NCI-H2081 treated with DMSO at 0.1 percent for 48 hours (cell line): ENCODE measurements at places on chromosomes 11 and 22.

DNA sequence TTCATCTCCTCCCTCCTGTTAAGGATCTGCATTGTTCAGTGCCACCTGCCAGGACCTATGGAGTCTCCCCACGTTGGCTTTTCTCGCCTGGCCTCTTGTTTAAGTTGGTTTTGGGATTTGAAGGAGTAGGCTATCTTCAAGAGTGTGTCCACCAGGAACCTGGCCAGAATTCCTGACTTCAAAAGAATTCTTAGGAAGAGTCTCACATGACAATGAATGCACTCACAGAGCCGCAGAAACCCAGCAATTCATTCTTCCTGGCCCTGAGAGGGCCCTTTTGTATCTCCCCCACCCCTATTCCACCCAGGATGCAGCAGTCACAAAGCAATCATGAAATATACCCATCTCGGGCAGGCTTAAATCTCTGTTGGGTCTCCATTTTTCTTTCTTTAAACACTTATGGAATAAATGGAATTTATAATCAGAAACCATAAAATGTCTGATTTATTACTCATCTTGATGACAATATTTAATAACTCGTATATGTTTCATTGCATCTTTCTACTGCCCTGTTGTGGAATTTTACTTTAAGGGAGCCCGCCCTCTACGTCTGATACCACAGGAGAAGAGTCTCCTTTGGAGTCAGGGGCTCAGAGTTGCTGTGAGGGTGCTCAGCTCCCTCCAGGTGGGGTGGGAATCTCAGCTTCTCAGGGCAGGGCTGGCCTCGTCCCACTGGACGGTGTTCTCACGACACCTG is 507.0 kb downstream of the NTM start:
- no peak for DNase-seq

GRCh38 chr11:27294654-27295053 is 68.4 kb downstream of the CCDC34 start:
- peak; percentile 22 for DNase-seq

- DNase-seq: no peak
Measured at GRCh38 chr11:111996129-111996528, 29.1 kb upstream of the DLAT start.

- no peak for DNase-seq
Measured at GRCh38 chr11:72875736-72876135, 61.5 kb downstream of the ATG16L2 start.

- no peak for DNase-seq
Measured at GRCh38 chr11:27018902-27019529, 21.6 kb upstream of the BBOX1 start.

GRCh38 chr11:111586388-111586831 is 15.8 kb upstream of the SIK2 start:
- peak; percentile 27 for DNase-seq

DNA sequence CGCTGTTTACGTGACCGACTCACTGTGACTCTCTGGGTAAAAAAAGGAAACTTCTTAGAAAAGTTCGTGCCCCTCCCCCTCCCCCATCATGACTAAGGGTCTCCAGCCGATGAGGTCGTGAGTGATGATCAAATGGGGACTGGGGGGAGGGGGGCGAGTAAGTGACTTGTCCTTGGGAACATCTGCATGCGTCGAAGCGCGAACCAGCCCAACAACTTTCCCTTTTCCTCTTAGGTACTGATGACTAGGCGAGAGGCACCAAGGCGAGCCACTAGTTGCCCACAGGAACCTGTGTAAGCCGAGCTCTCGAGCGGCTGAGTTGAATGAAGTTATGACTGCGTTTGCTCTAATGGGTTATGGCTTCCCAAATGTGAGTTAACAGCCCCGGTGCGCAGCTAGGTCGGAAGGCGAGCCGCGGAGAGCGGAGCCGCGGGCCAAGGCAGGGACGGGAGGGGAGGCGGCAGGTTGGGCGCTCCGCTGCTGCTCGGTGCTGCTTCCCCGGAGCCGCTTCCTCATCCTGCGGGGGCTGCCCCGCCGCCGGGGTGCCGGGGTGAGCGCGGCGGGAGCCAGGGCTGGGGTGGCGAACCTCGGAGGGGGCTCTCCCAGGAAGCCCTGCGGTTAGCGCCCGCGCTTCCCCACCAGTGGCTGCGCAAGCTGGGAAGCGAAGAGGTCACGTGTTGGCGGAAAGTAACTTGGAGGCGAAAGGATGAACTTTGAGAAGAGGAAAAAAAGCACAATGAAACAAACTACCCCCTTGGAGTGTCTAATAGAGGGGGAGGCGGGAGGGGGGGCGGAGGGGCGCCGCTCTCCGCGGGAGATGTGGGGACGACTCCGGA is 22.1 kb upstream of the BDNF start:
- DNase-seq: no peak

DNA sequence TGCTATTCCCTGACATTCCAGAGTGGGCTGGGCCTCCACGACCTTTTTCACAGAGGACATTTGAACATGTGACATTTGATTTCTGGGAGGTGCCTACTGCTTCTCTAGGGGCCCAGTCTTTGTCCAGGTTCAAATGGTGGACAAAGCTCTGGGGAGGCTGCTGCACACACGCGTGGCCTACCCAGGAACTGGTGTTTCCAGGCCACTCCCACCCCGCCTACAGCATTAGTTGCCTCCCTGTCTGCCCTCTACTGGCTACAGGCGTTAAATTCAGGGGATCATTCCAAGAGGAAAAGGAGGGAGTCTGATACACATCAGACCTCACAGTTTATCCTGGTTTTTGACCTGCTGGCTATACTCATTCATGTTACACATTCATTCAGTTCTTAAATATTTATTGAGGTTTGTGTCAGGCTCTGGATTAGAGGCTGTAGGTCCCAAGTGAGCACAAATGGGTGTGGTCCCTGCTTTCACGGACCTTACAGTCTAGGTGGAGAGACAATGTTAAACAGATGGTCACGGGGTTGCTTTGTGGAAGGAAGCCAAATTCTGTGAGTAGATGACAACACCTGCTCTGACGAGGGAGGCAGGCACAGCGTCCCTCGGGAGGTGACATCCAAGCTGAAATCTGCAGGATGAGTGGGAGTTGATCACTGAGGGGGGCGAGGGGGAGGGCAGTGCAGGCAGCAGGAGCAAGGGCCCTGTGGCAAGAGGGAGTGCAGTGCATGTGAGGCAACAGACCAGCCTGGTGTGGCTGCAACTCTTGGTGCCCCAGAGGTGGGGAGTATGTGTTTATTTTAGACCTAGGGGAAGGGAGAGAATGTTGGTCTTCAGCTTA is 11.8 kb downstream of the TUB start:
- DNase-seq: no peak

- DNase-seq: no peak
Measured at GRCh38 chr11:43788421-43788820, 92.2 kb upstream of the ALKBH3 start.

- no peak for DNase-seq
Measured at GRCh38 chr11:6099577-6099976, 7.9 kb upstream of the OR56B4 start.

DNA sequence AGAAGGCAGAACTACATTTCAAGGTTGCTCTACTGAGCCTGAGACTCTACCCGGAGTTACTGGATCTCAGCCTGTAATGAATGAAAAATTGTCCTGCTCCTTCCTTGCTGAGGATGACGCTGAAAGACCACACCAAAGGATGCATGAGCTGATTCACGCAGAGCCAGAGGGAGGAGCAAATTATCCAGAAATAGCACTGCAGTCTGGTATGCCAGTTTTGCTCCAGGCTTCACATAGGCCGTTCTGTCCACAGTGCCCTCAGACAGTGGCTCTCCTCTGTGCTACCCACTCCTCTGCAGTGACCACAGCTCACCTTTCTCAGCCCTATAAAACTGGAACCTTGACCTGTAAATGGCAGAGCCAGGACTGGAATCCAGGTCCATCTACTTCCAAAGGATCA is 79.3 kb upstream of the GALNT18 start:
- no peak for DNase-seq

GRCh38 chr11:67584205-67584880 is 731 bp downstream of the GSTP1 start:
- no peak for DNase-seq

DNA sequence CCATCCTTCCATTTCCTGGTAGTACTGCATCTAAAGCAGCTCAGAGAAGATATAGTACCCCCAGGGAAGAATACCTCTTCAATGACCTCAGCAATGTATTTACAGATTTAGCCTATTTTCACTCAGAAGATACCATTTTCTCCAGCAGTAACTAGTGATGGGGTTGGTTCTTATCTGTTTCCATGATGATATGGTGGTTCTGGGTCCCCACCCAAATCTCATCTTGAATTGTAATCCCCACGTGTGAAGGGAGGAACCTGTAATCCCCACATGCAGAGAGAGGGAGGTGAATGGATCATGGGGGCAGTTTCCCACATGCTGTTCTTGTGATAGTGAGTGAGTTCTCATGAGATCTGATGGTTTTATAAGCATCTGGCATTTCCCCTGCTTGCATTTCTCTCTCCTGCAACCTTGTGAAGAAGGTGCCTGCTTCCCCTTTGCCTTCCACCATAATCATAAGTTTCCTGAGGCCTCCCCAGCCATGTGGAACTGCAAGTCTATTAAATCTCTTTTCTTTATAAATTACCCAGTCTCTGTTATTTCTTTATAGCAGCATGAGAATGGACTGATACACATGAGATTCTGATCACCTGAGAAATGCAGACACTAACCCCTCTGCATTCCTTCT is 139.2 kb downstream of the CCDC81 start:
- DNase-seq: no peak

GRCh38 chr22:38696606-38697424 is 3.9 kb downstream of the JOSD1 start:
- no peak for DNase-seq

DNA sequence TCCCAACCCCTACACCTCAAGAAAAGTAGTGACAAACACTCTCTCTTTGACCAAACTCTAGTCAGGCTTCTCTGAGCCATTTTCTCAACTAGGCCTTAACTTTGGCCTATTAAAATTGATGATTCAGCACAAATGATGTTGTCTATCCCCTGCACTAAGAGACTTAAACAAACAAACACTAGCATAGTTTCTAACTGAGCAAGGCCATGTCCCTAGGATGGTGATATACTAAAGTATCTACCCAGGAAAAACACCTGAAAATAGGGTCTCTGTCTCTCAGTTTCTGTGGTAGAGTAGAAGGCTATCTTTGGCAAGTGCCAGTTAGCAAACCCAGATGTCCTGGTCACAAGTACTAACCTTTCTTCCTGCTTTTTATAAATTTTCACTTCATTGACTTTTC is 219.7 kb upstream of the ANO3 start:
- no peak for DNase-seq

- DNase-seq: no peak
Measured at GRCh38 chr11:82906236-82906635, 4.7 kb downstream of the DDIAS start.
